ENCODE measurements at places on chromosomes 16 and 17. TPM values are rescaled to one million over a fixed set of nuclear protein-coding genes. Genes with fewer than 3 reads are reported as not detected.

DNA sequence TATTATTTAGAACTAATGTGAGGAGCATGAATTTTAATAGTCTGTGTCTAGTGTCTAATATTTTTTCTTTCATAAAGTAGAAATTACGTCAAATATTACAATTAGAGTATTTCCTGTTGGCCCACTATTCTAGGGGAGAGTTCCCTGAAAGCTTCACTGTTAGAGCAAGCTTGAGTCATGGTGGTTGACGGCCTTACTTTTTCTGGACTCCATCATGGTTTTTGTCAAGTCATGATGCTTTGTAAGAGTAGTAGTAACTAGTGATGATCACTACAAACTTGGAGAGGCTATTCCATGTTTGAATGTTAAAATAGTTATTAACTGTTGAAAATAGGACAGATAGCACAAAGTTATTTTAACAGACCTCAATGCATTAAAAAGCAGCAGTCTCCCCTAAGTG is 1.7 kb downstream of the PSMD11 start:
- DNase-seq = no peak

GRCh38 chr17:45345246-45345553 is 28.4 kb upstream of the MAP3K14 start:
- DNase-seq = peak; percentile 65

DNA sequence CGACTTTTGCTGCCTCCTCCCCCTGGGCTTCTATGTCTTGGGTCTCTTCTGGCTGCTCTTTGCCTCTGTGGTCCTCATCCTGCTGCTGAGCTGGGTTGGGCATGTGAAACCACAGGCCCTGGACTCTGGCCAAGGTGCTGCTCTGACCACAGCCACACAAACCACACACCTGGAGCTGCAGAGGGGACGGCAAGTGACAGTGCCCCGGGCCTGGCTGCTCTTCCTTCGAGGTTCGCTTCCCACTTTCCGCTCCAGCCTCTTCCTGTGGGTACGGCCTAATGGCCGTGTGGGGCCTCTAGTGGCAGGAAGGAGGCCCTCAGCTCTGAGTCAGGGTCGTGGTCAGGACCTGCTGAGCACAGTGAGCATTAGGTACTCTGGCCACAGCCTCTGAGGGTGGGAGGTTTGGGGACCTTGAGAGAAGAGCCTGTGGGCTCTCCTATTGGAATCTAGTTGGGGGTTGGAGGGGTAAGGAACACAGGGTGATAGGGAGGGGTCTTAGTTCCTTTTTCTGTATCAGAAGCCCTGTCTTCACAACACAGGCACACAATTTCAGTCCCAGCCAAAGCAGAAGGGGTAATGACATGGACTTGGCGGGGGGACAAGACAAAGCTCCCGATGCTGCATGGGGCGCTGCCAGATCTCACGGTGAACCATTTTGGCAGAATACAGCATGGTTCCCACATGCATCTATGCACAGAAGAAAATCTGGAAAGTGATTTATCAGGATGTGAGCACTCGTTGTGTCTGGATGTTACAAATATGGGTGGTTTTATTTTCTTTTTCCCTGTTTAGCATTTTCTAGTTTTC is 2.3 kb downstream of the GP1BA start:
- peak; percentile 79 for DNase-seq

- no peak for DNase-seq
Observed at GRCh38 chr17:36689089-36689667, 87.8 kb downstream of the MRM1 start.

GRCh38 chr17:39617446-39618245 is 9.1 kb upstream of the PPP1R1B start:
- peak; percentile 61 for DNase-seq

- DNase-seq = no peak
Observed at GRCh38 chr16:83552228-83552627, 255.6 kb upstream of the HSBP1 start.

The FBXL16 gene
- 0.19 TPM for total RNA-seq

Data from right cardiac atrium (tissue), 5 donors.